ENCODE measurements at places on chromosomes 12 and 14. TPM values are rescaled to one million over a fixed set of nuclear protein-coding genes. Genes with fewer than 3 reads are reported as not detected.

The FGD4 gene
- total RNA-seq, result 0.67 TPM

The OR10P1 gene
- not detected for total RNA-seq

The ALX1 gene
- total RNA-seq, result not detected

The BICDL1 gene
- 134 TPM for total RNA-seq

The OR9K2 gene
- not detected for total RNA-seq

DNA sequence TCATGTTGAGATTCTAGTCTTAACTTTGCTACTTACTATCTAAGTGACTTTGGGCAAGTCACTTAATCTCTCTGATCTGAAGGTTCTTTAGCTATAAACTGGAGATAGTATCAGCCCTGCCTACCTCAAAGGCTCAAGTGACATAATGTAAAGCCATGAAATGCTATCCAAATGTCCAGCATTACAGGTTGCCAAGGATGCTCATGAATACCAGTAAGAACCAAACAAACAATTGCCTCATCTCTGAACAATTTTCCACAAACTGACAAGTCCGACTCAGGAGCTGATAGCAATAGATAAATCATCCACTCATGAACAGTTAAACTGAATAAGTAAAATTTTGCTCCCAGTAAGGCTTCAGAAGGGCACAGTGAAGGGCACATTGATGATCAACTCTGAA is 51.5 kb downstream of the LMNTD1 start:
- no peak for DNase-seq

GRCh38 chr12:1616233-1617066 is 12.6 kb upstream of the WNT5B start:
- DNase-seq, result no peak

DNA sequence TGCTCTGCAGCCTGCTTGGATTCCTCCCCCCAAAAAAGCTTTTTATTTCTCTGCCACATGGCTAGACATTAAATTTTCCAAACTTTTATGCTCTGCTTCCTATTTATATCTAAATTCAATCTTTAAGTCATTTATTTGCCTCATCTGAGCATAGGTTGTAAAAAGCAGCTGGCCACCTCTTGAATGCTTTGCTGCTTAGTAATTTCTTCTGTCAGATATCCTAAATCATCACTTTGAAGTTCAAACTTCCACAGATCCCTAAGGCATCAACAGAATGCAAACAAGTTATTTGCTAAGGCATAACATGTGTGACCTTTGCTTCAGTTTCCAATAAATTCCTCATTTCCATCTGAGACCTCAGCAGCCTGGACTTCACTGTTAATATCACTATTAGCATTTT is 209.6 kb downstream of the FSCB start:
- DNase-seq, result no peak

GRCh38 chr14:72965249-72965648 is 39.0 kb downstream of the DCAF4 start:
- DNase-seq, result no peak

DNA sequence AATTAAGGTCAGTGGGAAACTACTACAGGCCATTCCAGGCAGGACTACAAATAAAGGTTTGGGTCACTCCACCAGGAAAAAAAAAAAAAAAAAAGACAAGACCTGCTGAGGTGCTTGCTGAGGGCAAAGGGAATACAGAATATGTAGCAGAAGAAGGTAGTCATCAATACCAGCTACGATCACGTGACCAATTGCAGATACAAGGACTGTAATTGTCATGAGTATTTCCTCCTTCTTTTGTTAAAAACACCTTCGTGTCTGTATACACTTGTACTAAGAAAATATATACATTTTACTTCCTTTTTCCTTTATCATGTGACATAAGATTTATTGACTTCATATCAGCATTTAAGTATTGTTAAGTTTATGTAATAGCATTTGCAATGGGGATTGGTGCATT is 19.2 kb downstream of the GYS2 start:
- DNase-seq, result no peak

DNA sequence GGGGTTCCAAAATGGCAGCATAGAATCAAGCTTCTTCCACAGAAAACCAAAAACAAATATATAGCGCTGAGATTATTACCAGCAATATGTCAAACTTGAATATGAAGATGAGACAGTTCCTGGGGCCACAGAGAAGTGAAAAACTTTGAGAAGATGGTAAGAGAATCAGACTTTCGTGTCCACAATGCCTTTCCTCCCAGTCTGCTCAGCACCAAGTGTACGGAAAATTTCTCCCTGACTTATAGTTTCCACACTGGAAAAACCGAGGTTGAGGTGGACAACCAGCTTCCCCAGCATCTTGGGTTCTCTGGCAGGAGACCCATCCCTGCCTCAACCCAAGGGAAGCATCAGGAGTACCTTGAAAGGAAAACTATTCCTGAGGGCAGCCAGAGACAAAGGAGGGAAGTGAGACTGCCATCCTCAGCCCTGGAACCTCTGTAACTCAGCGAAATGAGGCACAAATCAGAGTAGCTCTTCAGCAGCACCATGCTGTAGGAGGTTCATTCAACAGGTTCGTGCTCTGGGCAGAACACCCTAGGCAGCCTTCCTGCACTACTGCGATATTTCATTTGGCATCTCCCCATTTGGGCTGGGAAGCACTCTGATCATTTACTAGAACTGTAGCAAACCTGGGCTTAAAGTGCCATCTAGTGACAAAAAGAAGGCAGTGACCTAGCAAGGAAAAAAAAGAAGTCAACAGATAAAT is 52.4 kb upstream of the CAPRIN2 start:
- peak; percentile 6 for DNase-seq

DNA sequence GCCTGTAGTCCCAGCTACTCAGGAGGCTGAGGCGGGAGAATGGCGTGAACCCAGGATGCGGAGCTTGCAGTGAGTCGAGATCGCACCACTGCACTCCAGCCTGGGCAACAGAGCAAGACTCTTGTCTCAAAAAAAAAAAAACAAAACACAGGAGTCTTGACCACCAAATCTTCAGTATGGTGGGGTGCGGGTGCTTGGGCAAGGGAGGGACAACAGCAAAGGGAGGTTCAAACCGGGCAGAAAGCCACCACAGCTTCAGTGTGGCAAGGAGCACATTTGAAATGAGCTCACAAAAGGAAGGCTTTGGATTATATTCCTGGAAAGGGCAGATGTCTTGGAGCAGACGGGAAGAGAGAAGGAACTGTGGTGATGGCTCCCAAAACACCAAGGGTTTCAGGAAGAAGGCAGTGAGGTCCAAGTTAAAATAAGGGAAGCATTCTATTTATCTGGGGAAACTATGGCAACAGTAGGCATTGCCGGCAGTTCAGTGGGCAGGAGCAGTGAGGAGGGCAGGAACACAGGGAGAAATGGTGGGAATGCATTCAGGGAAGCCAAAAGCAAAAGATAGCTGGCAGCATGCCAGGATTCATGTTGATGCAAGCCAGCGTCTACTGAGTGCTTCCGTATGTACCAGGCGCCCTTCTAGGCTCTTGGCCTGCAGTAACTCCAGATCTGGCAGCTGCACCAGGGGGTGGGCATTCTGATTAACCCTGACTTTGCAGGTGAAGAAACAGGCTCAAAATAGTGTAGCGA is 51.0 kb upstream of the SRSF5 start:
- no peak for DNase-seq

DNA sequence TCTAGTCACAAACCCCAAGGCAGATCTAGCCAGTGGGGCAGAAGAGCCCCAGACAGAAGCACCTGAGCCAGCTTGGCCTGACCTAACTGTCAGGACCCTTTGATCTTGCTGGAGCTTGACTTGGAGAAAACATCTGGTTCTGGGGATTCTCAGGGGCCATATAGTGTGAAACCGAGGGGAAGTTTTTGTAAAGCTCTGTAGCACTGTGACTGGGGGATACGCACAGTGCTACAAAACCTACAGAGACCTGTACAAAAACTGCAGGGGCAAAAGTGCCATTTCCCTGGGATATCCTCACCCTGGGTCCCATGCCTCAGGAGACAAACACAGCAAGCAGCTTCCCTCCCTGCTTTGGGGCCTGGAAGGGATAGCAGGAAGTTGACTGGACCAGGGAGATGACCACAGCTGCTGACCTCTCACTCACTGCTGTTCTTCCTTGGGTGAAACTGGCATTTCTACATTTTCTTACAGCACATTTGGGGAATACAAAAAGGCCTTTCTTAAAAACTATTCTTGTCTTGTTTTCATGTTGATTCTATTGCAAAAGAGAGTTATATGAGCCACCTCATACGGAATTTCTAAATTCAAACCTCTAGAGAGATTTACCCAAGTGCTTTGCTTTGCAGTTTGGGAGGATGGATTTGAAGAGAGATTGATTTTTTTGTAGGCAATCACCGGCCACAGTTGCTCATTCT is 140.0 kb downstream of the DAD1 start:
- DNase-seq, result no peak
